ENCODE measurements at places on chromosomes 11 and 22. TPM values are rescaled to one million over a fixed set of nuclear protein-coding genes. Genes with fewer than 3 reads are reported as not detected.

- peaks cover 2% of the 10 kb centered on the region for H3K27me3 ChIP-seq
- H3K27ac ChIP-seq = no peak overlapping the region
- H3K4me1 ChIP-seq = no peaks in the 10 kb centered on the region
- DNase-seq = no peak
These were observed 147.7 kb upstream of the LARGE1 start for GRCh38 chr22:34068001-34068400.

DNA sequence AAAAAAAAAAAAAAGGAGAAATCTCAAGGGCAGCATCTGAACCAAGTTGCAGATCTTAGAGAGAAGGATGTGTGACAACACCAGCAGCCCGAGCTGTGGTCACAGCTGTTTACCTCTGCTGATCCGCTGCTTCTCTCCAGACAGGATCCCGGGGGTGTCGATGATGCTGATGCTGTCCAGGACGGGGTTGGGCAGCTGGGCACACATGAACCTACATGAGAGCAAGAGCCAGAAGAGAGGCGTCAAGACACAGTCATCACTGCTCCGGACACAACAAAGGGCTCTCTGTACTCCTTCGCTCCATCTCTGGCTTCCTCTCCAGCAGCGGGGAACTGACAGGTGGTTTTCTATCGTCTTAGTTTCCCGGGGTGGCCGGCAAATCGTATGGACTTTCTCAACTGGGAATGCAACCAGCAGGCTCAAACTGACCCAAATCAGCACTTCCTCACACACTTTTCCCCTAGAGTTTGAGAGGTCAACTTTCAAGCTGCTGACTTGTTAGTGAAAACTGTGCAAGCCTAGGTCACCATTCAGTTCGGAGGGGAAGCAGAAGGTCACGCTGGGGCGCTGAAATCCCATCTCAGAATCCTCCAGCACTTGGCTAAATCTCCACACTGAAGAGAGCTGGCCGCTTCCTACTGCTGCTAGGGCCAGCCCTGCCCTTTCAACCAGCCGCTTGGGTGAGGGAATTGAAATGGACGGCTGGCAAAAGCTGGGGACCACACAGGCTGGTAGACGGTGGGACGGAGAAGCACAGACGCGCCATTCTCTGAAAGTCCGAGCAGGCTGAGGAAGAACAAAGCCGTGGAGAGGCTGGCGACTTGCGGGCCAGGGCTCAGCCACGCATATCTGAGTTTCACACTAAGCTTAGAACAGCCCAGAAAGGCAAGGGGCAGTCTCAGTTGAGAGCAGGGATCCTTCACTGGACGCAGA lies 3.8 kb downstream of the EHD1 start:
- H3K4me1 ChIP-seq = peaks cover 84% of the 10 kb centered on the region
- DNase-seq = peak; percentile 65
- H3K4me3 ChIP-seq = peak overlapping the region; percentile 99
- peaks cover 26% of the 10 kb centered on the region for H3K36me3 ChIP-seq
- peaks cover 27% of the 10 kb centered on the region for H3K27me3 ChIP-seq

- peak overlapping the region; percentile 86 for H3K4me3 ChIP-seq
- H3K27me3 ChIP-seq = no peaks in the 10 kb centered on the region
- peaks cover 34% of the 10 kb centered on the region for H3K4me1 ChIP-seq
- no peak for DNase-seq
These were observed 1.1 kb downstream of the EXT2 start for GRCh38 chr11:44096360-44097185.

DNA sequence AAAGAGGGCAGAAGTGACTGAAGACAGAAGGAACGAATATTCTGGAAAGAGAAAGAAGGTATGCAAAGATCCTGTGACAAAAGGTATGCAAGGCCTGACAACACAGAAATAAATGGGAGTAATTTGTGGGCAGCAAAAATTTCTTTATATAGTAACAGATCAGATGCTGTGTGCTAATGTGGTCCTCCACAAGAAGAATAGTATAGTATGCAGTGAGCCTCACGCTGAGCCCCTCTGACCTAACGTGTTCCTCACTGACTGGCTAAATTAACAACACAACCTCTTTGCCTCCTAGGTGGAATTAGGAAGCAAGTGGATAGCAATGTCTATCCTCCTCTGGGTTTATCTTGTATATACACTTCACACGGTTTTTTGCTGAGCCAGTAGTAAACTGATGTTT lies 143.1 kb upstream of the SESN3 start:
- no peak overlapping the region for H3K4me3 ChIP-seq
- H3K4me1 ChIP-seq = no peaks in the 10 kb centered on the region
- H3K36me3 ChIP-seq = no peaks in the 10 kb centered on the region

DNA sequence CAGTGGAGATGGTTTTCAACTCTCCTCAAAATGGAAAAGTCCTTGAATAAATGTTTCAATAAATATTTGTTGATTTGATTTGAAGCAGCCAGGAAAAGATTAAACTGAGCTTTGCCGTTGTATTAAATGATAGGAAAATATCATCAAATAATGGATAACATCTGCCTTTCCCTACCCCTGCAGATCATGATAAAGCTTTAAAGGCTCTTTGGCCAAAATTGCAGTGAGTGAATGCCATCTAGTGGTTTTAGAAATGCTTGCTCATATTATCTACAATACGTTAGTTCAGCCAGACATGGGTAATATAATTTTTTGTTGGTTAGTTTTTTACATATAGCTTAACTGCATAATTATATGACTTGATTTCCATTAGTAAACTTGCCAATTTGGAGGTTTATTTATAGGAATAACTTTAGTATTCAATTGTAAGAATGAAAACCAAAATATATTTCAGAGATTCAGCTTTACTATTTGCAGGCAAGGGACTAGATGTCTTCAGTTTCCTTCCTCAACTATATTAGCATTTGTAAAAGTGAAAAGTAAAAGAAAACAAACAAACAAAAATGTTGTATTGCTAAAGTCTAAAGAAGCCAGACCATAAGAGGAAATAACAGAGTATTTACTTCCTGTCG lies 159.2 kb downstream of the MSANTD4 start:
- no peak overlapping the region for H3K27ac ChIP-seq
- peak; percentile 13 for DNase-seq
- no peaks in the 10 kb centered on the region for H3K4me1 ChIP-seq
- H3K36me3 ChIP-seq = no peaks in the 10 kb centered on the region
- no peak overlapping the region for H3K4me3 ChIP-seq

- no peaks in the 10 kb centered on the region for H3K36me3 ChIP-seq
- H3K27ac ChIP-seq = no peak overlapping the region
- no peak for DNase-seq
- peaks cover 9% of the 10 kb centered on the region for H3K27me3 ChIP-seq
These were observed 35.3 kb downstream of the KREMEN1 start for GRCh38 chr22:29108137-29108536.

DNA sequence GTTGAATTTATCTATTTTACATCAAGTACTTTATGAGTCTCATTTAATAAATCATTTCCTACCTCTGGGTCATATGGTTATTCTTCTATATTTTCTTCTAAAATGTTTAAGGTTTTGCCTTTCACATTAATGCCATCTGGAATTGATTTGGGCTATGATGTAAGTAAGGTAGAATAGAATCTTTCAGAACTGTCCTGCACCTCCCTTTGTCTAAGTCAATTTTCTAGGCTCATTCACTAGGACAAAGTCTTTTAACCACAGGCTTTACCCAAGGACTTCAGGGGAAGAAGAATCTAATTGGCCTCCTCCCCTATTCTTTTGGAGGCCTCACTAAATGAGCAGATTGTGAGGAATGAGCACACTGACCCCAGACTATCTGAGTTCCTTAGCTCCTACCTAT lies 146.0 kb downstream of the BBOX1 start:
- peaks cover 4% of the 10 kb centered on the region for H3K27me3 ChIP-seq
- no peak overlapping the region for H3K4me3 ChIP-seq
- H3K36me3 ChIP-seq = no peaks in the 10 kb centered on the region
- DNase-seq = no peak
- no peaks in the 10 kb centered on the region for H3K4me1 ChIP-seq

- H3K27me3 ChIP-seq = peaks cover 6% of the 10 kb centered on the region
- no peak overlapping the region for H3K27ac ChIP-seq
- H3K4me1 ChIP-seq = no peaks in the 10 kb centered on the region
These were observed 19.1 kb upstream of the KCNJ11 start for GRCh38 chr11:17407575-17407974.

- peaks cover 5% of the 10 kb centered on the region for H3K36me3 ChIP-seq
- H3K27ac ChIP-seq = no peak overlapping the region
- no peak for DNase-seq
- no peak overlapping the region for H3K4me3 ChIP-seq
- H3K27me3 ChIP-seq = peaks cover 12% of the 10 kb centered on the region
These were observed 4.0 kb downstream of the ST14 start for GRCh38 chr11:130163346-130164220.

DNA sequence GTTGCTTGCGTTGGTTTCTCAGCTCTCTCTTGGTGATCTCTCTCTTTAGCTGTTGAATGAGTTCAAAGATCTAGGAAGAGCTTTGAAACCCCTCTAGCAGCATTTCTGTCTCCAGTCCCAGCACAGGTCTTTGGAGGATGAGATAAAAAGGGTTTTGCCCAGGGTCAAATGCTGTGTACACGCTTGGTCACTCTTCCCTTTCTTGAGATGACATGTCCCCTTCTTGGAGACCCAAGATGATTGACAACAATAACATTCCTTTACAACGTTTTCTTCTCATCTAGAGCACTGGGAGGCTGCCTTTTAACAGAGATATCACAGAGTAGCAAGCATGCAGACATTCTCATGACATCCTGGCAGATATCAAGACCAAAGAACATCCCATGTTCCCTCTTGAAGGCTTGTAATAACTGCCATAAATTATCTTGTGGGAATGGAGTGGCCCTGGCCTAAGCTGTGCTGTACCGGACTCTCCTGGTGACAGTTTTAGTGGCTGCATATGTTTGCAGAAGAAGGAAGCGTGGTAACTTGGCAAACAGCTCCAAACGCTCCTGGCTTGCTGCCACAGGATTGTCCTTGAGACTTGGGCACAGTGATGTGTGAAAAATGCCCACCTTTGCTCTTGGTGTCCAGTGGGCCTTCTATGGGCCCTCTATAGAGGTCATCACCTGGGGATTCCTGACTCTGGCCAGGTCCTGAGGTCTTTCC lies 107.8 kb downstream of the PTPRJ start:
- no peak overlapping the region for H3K4me3 ChIP-seq
- no peak for DNase-seq
- no peaks in the 10 kb centered on the region for H3K27me3 ChIP-seq

GRCh38 chr11:61892085-61892370 lies 683 bp upstream of the FADS3 start:
- H3K27me3 ChIP-seq = peaks cover 9% of the 10 kb centered on the region
- H3K4me3 ChIP-seq = peak overlapping the region; percentile 62
- peaks cover 5% of the 10 kb centered on the region for H3K4me1 ChIP-seq
- DNase-seq = no peak
- H3K27ac ChIP-seq = no peak overlapping the region

- peaks cover 8% of the 10 kb centered on the region for H3K4me1 ChIP-seq
- no peak overlapping the region for H3K4me3 ChIP-seq
- no peaks in the 10 kb centered on the region for H3K36me3 ChIP-seq
- H3K27me3 ChIP-seq = peaks cover 4% of the 10 kb centered on the region
- no peak for DNase-seq
- H3K27ac ChIP-seq = no peak overlapping the region
These were observed 553.7 kb downstream of the MN1 start for GRCh38 chr22:27247701-27248434.

DNA sequence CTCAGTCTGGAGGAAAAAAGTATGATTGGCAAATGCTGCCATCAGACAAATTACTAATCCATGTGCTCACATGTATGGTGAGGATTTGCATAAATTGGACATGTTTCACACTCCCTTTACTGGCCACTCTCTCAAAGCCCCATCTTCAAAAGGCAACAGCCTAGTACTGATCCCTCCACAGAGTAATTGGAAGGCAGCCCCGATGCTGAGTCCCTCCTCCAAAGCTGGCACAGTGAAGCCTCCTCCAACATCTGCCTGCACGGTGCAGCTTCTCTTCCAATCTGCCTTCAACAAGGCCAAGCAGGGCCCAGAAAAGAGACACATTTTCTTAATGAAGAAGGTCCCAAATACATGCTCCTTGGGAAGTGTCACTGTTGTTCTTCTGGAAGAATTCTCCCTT lies 350.6 kb downstream of the OPCML start:
- H3K27me3 ChIP-seq = peaks cover under 1% of the 10 kb centered on the region
- H3K36me3 ChIP-seq = no peaks in the 10 kb centered on the region
- H3K27ac ChIP-seq = no peak overlapping the region
- H3K4me3 ChIP-seq = no peak overlapping the region
- DNase-seq = no peak

- peaks cover 6% of the 10 kb centered on the region for H3K27me3 ChIP-seq
- H3K27ac ChIP-seq = no peak overlapping the region
- no peaks in the 10 kb centered on the region for H3K4me1 ChIP-seq
- peak; percentile 51 for DNase-seq
These were observed 42.0 kb downstream of the FAM83F start for GRCh38 chr22:40036591-40037225.

- no peak overlapping the region for H3K27ac ChIP-seq
- no peak overlapping the region for H3K4me3 ChIP-seq
- H3K4me1 ChIP-seq = peaks cover 9% of the 10 kb centered on the region
- DNase-seq = peak; percentile 24
- H3K36me3 ChIP-seq = no peaks in the 10 kb centered on the region
These were observed 7.4 kb downstream of the USP2 start for GRCh38 chr11:119373921-119374631.

DNA sequence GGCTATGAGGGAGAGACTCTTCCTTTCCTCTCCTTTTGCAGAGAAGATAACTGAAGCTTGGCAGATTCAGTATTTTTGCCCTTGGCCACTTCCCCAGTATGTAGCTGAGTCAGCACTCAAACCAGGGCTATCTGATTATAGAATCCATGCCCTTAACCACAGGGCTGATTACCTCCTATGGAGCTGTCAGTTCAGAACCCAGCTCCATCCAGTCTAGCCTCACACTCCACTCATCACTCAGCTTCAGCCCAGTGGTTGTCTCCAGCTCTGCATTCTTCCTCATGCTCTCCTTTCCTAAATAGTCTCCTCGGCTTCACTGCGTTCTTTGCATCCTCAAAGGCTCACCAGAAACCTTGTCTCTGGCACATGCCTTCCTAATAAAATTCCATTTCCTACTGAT lies 151.6 kb upstream of the BLID start:
- no peaks in the 10 kb centered on the region for H3K27me3 ChIP-seq
- DNase-seq = no peak
- H3K27ac ChIP-seq = no peak overlapping the region
- no peak overlapping the region for H3K4me3 ChIP-seq
- H3K36me3 ChIP-seq = no peaks in the 10 kb centered on the region

- no peak overlapping the region for H3K4me3 ChIP-seq
- H3K36me3 ChIP-seq = no peaks in the 10 kb centered on the region
- no peak overlapping the region for H3K27ac ChIP-seq
- no peak for DNase-seq
- H3K4me1 ChIP-seq = no peaks in the 10 kb centered on the region
These were observed 15.1 kb downstream of the FXYD6 start for GRCh38 chr11:117861151-117862018.

The CAPN1 gene
- polyA plus RNA-seq = 155 TPM

The HTR3A gene
- not detected for polyA plus RNA-seq

The PAX6 gene
- not detected for polyA plus RNA-seq

The CD3D gene
- 19.8 TPM for polyA plus RNA-seq

Measured in immature natural killer cell (primary cell).